ENCODE measurements at places on chromosomes 2 and 18. TPM values are rescaled to one million over a fixed set of nuclear protein-coding genes. Genes with fewer than 3 reads are reported as not detected.

- H3K4me3 ChIP-seq = no peak overlapping the region
- no peak overlapping the region for H3K27ac ChIP-seq
Measured at GRCh38 chr18:79348066-79348465, 47.7 kb upstream of the NFATC1 start.

DNA sequence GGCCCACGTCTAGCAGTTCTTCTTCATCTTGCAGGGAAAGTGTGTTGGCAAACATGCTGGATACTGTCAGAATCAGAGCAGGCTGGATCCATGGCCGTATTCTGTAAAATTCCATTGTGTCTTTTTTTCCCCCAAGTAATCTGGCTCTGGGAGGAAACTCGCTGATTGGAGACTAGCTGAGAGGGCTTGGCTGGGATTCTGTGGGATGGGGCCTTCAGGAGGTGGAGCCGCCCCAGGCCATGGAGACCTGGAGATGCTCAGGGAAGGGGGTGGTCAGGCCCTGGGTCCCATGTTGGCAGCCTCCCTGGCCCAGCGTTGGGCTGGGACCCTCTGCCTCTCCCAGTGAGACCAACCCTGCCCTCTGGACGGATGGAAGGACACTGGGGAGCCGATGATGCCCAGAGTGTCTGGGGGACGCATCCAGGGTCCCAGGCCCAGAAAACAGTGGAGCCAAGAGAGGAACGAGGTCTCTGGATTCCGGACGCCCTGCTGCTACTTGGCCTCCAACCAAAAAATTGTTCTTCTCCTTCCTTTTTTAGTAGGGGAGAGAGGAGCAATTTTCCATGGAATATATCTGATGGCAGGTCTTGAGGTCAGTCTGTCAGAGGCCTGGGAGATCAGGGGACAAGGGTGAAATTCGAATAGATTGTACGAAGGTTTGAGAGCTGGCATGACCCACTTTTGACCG is 114.5 kb downstream of the AGAP1 start:
- no peak for DNase-seq
- H3K27ac ChIP-seq = no peak overlapping the region
- no peaks in the 10 kb centered on the region for H3K36me3 ChIP-seq
- no peaks in the 10 kb centered on the region for H3K27me3 ChIP-seq
- H3K4me3 ChIP-seq = no peak overlapping the region

DNA sequence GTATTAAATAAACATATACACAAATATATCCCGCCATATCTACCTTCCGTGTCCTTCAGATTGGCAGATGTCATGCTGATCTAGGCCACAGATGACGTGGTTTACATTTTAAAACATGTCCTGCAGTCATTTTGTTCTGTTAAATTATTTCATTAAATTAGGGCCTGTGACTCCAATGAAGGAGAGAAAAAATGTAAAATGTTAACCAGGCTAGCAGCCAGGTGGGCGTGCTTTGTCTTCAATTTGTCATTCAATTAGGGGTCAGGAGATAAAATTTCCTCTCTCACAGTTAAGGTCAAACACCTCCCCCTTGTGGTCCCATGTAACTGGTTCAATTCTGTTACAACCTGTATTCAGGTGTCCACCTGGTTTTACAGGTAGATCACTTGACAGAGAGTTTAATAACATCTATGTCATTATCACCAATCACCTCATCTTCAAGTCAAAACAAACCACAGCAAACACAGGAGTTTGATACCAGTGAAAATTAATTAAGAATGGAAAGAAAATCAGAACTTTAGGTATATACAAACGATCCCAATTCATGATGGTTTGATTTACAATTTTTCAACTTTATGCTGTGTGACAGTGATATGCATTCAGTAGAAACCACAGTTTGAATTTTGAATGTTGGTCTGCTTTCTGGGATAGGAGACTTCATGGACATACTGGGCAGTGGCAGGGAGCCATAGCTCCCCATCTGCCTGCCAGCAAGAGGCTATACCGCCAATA is 339.4 kb downstream of the CMPK2 start:
- DNase-seq = peak; percentile 38
- no peaks in the 10 kb centered on the region for H3K36me3 ChIP-seq
- no peak overlapping the region for H3K4me3 ChIP-seq
- no peak overlapping the region for H3K27ac ChIP-seq

GRCh38 chr18:5197032-5197434 is at the start of gene AKAIN1:
Gene AKAIN1, minus strand, starts transcription at chr18:5197257. Its CDS starts 204 bp downstream, at chr18:5197053.
- H3K27ac ChIP-seq = no peak within 1 kb of the TSS
- no peak within 1 kb of the TSS for H3K4me3 ChIP-seq
- H3K36me3 ChIP-seq = no peaks in the 10 kb centered on the region
- peak; percentile 18 for DNase-seq
- H3K4me1 ChIP-seq = no peaks in the 10 kb centered on the region
- peaks cover 39% of the 10 kb centered on the region for H3K27me3 ChIP-seq

DNA sequence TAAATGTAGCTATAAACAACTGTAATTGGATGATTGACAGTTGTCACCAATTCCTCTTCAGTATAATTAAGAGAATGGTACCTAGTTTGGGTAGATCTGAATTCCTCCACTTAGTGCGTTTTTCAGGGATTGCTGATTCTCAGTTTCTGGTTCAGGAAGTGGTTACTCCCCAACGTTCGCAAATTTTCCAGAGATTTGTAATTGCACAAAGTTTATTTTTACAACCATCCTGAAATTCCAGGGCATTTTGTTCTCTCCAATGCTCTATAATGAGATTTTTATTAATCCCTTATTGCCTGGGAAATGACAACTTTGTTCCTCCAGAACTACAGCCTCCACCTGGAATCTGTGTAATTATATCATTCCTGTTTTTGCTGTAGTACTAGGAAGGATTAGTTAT is 710.6 kb upstream of the ZEB2 start:
- no peaks in the 10 kb centered on the region for H3K36me3 ChIP-seq
- no peak overlapping the region for H3K27ac ChIP-seq
- no peaks in the 10 kb centered on the region for H3K27me3 ChIP-seq
- H3K4me1 ChIP-seq = no peaks in the 10 kb centered on the region
- no peak overlapping the region for H3K4me3 ChIP-seq

The CXCR1 gene
- total RNA-seq = 0.12 TPM

GRCh38 chr2:219551441-219552381 is 7.9 kb downstream of the TMEM198 start:
- H3K27me3 ChIP-seq = no peaks in the 10 kb centered on the region
- H3K4me1 ChIP-seq = peaks cover 20% of the 10 kb centered on the region
- DNase-seq = no peak
- no peak overlapping the region for H3K27ac ChIP-seq

GRCh38 chr2:66110086-66110485 is 324.8 kb upstream of the MEIS1 start:
- H3K4me1 ChIP-seq = no peaks in the 10 kb centered on the region
- no peak overlapping the region for H3K27ac ChIP-seq
- DNase-seq = no peak

- DNase-seq = no peak
- no peaks in the 10 kb centered on the region for H3K27me3 ChIP-seq
- H3K4me3 ChIP-seq = no peak overlapping the region
- H3K4me1 ChIP-seq = peaks cover 11% of the 10 kb centered on the region
- peaks cover 9% of the 10 kb centered on the region for H3K36me3 ChIP-seq
Measured at GRCh38 chr2:64120928-64121327, 23.3 kb downstream of the PELI1 start.

The PRKAG3 gene
- not detected for total RNA-seq

- peaks cover 5% of the 10 kb centered on the region for H3K4me1 ChIP-seq
- H3K27ac ChIP-seq = no peak within 1 kb of the TSS
- no peak for DNase-seq
- no peak within 1 kb of the TSS for H3K4me3 ChIP-seq
- peaks cover 16% of the 10 kb centered on the region for H3K27me3 ChIP-seq
Measured at GRCh38 chr2:75560768-75561565, at the start of gene EVA1A. Gene EVA1A, minus strand, starts transcription at chr2:75560939. Its CDS starts 42,799 bp downstream, at chr2:75518140.
